Stimulated activated CD8-positive, alpha-beta memory T cell treated with anti-CD3 and anti-CD28 coated beads, Interleukin-4, amount 100 ng/mL, for 1 hour (primary cell): ENCODE measurements at places on chromosomes 13 and 19.

DNA sequence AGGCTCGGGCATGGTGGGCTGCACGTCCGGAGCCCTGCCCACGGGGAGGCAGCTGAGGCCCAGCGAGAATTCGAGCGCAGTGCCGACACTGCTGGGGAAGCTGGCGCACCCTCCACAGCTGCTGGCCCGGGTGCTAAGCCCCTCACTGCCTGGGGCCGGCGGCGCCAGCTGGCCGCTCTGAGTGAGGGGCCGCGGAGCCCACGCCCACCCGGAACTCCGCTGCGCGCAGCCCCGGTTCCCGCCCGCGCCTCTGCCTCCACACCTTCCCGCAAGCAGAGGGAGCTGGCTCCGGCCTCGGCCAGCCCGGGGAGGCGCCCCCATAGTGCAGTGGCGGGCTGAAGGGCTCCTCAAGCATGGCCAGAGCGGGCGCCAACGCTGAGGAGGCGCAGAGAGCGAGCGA, 2080.4 kb downstream of the PCDH9 start:
- DNase-seq: no peak

DNA sequence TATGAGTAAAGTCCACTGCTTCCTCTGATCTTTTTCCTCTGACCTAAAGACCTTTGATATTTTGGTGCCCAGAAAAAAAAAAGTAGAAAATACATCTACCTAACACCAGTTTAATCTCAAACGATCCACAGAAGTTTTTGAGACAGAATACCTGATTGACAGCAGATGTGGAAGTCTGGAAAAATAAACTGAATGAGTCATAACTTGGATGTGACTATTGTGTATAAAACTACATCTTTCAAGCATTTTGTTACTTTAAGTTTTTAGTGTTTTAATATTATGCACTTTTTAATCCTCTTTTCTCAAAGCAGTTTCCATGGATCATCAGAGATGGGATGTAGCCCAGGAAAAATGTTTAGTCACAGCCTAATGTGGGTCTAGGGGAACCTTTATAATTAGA, 216.1 kb downstream of the SLITRK1 start:
- DNase-seq: no peak

- DNase-seq: no peak
Measured at GRCh38 chr13:50917572-50917971, 8.0 kb downstream of the RNASEH2B start.

DNA sequence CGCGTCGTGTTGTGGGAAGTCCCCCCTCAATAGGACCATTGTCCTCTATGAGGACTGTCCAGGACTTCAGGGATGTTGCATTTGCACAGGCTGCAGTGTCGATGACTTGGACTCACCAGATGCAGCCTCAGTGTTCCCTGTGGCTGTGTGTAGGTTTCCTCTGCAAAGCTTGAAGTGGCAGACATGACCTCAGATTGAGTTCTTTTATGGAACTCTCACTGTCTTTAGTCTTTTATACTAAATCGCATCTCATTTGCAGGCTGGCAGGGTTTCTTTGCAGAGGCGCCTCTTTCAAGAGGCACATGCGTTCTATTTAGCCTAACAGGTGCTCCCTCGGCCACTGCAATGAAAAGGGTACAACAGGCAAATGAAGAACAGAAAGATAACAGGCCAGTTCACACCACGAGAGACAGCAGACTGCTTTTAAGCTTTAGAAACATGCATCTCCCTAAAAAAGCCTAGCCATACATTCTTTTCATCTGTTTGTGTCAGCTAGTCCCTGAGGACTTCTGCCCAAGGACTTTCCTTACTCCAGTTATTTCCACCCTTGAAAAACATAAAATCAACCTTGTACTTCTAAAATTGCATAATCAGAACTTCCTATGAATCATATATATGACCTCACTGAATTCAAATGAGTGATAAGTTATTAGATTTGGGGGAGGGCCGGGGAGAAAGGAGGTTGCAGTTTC, 118.4 kb downstream of the RAB20 start:
- no peak for DNase-seq

DNA sequence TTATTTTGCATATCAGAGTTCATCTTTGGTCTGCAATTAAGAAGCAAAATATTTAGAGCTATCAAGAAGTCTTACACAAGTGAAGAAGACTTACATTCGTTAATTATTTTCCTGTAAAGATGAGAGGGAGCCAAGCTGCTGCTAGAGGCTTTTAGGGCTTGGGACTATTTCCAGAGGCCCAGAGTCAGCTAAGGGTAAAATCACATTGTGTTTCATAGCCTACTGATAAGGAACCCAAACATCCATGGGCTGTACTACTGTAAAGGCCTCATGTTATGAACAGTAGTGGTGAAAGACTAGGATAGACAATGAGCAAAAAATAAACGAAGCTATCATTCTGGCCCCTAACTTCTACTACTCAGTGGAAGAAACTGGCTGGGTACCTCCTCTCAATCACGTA, 10.9 kb upstream of the TEX30 start:
- no peak for DNase-seq

DNA sequence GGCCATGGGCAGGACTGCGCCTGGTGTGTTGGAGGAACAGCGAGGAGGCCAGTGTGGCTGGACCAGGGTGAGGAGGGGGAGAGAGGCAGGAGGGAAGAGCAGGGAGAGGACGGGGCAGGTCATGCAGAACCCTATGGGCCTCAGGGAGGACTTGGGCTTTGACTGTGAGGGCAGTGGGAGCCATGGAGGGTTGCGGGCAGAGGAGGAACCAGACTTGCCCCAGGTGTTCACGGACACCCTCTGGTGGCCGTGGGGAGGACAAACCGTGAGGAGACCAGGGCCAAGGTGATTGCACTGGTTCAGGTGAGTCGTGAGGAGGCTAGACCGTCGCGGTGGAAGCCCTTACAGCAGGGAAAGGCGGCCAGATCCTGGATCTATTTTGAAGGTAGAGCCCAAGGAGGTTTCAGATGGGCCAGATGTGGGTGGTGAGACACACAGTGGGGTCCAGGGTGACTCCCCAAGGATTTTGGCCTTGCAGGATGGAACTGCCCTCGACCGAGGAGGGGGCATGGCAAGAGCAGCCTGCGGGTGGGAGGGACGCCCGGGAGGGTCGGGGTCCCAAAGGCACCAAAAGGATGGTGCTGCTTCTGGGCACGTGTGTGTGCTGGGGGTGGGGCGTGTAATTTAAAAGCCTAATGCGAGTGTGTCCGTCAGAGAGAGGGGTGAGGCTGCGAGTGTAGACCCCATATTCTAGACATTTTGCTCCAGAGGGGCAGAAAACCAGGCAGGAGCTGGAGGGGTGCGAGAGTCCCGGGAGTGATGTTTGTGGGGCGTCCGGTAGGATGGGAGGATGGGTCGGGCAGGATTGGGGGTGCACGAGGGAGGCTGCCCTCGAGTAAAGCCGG, 2.7 kb upstream of the REXO1 start:
- no peak for DNase-seq

DNA sequence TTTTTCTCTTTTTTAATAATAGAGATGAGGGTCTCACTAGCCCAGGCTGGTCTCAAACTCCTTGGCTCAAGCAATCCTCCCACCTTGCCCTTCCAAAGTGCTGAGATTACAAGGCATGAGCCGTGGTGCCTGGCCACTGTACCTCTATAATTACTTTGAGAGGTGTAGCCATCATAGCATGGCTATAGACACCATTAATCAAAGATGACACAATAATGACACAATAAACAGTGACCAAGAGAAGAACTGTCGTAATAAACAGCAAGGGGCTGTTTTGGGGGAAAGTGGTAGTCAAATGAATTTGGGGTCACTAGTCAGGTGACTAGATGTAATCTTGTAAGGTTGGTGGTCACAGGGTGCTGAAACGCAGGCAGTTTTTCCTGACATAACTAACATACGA, 30.4 kb downstream of the KLF5 start:
- no peak for DNase-seq

GRCh38 chr19:6730153-6730804, 7.1 kb downstream of the GPR108 start:
- no peak for DNase-seq

- no peak for DNase-seq
Measured at GRCh38 chr13:101417043-101417406, 717 bp upstream of the NALCN start.

- no peak for DNase-seq
Measured at GRCh38 chr19:15197275-15197941, 3.4 kb downstream of the NOTCH3 start.

- no peak for DNase-seq
Measured at GRCh38 chr13:85616275-85616674, 182.9 kb downstream of the SLITRK6 start.

GRCh38 chr19:13701624-13702023, 62.7 kb upstream of the MRI1 start:
- DNase-seq: no peak

GRCh38 chr13:58884353-58885209, 1253.0 kb downstream of the PCDH17 start:
- DNase-seq: no peak

DNA sequence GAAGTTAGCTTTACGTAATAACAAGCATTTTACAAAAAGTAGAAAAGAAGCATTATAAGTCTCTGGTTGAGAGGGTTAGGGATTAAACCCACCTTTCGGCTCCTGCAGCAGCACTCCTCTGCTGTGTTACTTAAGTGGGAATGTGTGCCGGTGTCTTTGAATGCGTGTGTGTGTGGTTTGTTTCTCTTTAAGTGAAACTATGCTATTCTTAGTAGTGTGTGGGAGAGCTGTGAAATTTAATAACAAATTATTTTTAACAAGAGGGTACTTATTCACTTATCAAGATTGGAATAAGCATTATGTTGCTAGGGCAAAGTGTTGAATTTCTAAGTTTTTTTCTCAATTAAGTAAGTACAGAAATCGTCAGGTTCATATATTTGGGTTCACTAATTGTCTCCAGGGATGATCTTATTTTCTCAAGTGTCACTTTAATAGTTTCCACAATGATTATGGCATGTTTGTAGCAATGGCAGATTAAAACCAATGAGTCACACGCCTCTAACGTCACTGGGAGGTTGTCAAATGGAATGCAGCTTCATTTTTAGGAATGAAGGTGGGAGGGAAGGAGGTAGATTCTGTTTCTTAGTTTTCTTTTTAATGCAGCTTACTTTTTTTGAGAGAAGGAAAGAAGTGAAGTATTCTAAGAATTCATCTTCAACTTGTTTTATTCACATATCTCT, 151.3 kb downstream of the LMO7 start:
- no peak for DNase-seq

- DNase-seq: no peak
Measured at GRCh38 chr13:107020393-107020792, 452.5 kb upstream of the ARGLU1 start.

- DNase-seq: no peak
Measured at GRCh38 chr13:81171065-81171647, 830.2 kb upstream of the SPRY2 start.

- DNase-seq: no peak
Measured at GRCh38 chr13:45055198-45055901, 65.0 kb upstream of the GTF2F2 start.

DNA sequence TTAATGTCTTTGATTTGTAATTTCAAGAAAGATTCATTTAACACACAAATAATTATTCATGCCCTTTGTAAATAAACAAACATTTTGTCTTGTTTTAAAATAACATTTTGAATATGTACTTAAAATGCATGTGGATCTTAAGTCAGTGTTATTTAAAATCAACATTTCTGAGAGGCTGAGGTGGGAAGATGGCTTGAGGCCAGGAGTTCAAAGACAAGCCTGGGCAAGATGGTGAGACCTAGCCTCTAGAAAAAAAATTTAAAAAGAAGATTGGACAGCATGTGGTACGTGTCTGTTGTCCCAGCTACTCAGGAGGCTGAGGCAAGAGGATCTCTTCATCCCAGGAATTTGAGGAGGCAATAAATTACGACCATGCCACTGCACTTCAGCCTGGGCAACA, 1268.2 kb downstream of the SLITRK1 start:
- no peak for DNase-seq

GRCh38 chr13:53215563-53215962, 186.9 kb downstream of the OLFM4 start:
- DNase-seq: no peak

DNA sequence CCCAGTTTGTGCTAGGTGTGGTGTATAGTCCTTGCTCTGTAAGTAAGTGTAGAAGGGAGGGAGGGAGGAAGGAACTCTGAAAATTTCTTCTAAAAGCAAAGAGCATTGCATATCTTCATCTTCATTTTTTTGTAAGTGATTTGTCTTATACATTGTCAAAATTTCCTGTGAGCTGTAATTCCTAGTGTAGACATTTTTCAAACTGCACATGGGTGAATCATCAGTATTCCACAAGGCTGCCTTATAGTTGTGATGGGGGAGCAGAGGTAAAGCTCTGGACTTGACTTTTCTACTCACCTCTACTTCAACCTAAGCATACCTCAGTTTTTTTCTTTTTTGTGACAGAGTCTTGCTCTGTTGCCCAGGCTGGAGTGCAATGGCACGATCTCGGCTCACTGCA, 86.9 kb downstream of the CDK8 start:
- no peak for DNase-seq

GRCh38 chr19:18894254-18895037, 1.5 kb downstream of the CERS1 start:
- DNase-seq: no peak

GRCh38 chr13:48621056-48621455, 32.7 kb upstream of the CYSLTR2 start:
- DNase-seq: no peak

- DNase-seq: no peak
Measured at GRCh38 chr13:44031555-44031954, 151.9 kb downstream of the LACC1 start.

- no peak for DNase-seq
Measured at GRCh38 chr13:66977161-66977560, 253.0 kb downstream of the PCDH9 start.

DNA sequence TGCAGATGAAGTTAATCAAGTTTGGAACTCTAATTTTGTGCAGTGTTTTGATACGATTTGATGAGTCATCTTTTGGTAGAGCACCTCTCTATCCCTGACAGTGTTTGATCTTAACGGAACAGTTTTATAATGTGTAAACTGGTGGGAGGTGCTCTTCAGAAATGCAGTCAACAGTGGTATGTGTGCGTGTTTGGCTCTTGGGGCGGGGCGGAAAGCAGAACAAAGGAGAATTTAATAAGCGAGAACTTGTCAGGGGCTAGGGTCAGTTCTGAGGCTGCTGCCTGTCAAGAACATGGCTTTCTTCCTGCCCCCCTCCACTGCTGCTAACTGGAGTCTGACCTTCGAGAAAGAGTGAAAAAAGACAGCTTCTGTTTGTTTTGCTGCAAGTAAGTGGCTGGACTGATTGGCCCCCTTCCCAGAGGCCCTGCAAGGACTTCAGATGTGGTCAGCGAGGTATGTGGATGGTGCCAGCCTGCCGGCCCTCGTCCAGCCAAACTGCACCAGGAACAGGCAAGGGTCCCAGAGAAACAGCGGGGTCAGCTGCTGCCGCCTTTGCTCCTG, 40.8 kb downstream of the BBC3 start:
- no peak for DNase-seq

DNA sequence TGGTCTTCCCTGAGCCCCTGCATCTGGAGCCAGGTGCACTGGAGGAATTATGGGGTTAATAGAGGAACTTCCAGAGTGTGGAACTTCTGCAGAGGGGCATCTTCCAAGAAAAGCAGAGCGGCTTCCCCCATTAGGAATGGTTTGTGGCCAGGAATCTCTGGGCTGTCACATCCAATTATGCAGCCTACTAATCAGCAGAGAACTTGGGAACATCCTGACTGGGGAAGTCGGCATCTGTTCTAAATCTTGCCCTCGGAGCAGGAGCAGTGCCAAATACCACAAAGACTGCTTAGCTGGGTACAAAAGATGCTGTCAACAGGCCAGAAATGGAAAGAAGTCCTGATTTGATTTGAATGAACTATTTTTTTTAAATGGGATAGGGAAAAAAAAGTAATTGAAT, 435.1 kb downstream of the ZNF536 start:
- DNase-seq: no peak
